ENCODE measurements at places on chromosomes 12 and 14. TPM values are rescaled to one million over a fixed set of nuclear protein-coding genes. Genes with fewer than 3 reads are reported as not detected.

Gene CAMKK2
- total RNA-seq: 14.5 TPM

Gene TAS2R9
- 0.36 TPM for total RNA-seq

Gene TCL1A
- total RNA-seq: not detected

Gene B4GALNT3
- total RNA-seq: 2.2 TPM

Gene ARF6
- 74.3 TPM for total RNA-seq

Gene TRMT61A
- 12.0 TPM for total RNA-seq

Gene RIC8B
- total RNA-seq: 11.0 TPM

Gene ASCL1
- total RNA-seq: not detected

Gene KRT2
- total RNA-seq: not detected

All from melanocyte of skin (primary cell).